A549 treated with RU486 at 1 μM for 4 hours (cell line): ENCODE measurements at places on chromosomes 2 and 18. TPM values are rescaled to one million over a fixed set of nuclear protein-coding genes. Genes with fewer than 3 reads are reported as not detected.

Gene ALPP
- 0.42 to 0.58 TPM (median 0.47 TPM) in 5 replicates for total RNA-seq

Gene SLC23A3
- total RNA-seq, result 0.19 to 0.90 TPM (median 0.53 TPM) in 5 replicates

Gene RAX
- not detected in 5 replicates for total RNA-seq

Gene TUBA4B
- total RNA-seq, result 0.18 to 0.69 TPM (median 0.35 TPM) in 5 replicates

Gene KCNG2
- not detected in 5 replicates for total RNA-seq

Gene CCDC85A
- 0.10 to 0.13 TPM (median 0.12 TPM) in 5 replicates for total RNA-seq

Gene CNDP1
- total RNA-seq, result not detected in 5 replicates

Gene APLF
- total RNA-seq, result 0.50 to 0.89 TPM (median 0.59 TPM) in 5 replicates

Gene SIX2
- 0.08 to 0.36 TPM (median 0.19 TPM) in 5 replicates for total RNA-seq

Gene SMPD4
- 60.5 to 80.8 TPM (median 77.9 TPM) in 5 replicates for total RNA-seq

Gene STEAP3
- 34.1 to 46.9 TPM (median 41.3 TPM) in 5 replicates for total RNA-seq

Gene DUSP2
- 0.14 to 0.85 TPM (median 0.51 TPM) in 5 replicates for total RNA-seq

Gene FBXO48
- 0.45 to 0.56 TPM (median 0.49 TPM) in 5 replicates for total RNA-seq

Gene TMEM163
- 0.13 to 0.19 TPM in 2 of 5 replicates, not detected in the others for total RNA-seq
